NCI-H2029 treated with DMSO at 0.1 percent for 48 hours (cell line): ENCODE measurements at places on chromosomes 5 and 9.

DNA sequence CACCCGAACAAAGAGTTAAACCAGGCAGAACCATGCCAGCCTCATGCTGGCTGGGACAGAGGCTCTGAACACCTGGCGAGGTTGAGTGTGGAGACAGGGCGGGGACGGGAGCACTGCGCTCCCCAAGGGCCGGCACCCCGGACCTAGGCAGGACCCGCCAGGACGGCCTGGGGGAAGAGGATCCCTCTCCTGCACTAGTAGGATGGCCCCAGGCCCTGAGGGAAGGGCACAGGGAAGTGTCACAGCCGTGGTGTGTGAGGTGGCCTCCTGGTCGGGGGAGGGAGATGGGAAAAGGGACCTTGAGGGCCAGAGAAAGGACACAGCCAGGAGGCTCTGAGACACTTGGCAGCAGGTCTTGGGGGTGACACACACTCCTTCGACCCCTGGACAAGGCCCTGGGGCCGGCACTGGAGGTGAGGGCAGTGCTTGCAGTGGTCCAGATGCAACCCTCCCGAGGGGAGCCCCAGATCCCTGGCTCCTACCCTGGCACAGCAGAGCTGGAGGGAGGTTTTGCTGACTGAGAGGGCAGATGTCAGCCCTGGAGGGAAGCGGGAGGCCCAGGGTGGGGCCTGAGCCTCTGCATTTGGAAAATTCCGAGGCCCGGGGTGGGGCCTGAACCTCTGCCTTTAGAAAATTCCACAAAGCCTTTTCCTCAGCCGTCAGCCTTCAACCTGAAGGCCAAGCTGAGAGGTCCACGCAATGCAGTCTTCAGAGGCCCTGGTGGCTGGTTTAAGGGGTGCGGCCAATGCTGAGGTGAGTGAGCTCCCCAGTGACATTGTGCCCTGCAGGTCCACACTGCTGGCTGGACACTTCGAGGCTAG, 24.8 kb upstream of the TERT start:
- no peak for DNase-seq

- no peak for DNase-seq
These were observed 7.7 kb downstream of the CDKN2AIPNL start for GRCh38 chr5:134403951-134404350.

- DNase-seq = peak; percentile 50
These were observed 7.2 kb downstream of the HMGCS1 start for GRCh38 chr5:43305948-43306565.

DNA sequence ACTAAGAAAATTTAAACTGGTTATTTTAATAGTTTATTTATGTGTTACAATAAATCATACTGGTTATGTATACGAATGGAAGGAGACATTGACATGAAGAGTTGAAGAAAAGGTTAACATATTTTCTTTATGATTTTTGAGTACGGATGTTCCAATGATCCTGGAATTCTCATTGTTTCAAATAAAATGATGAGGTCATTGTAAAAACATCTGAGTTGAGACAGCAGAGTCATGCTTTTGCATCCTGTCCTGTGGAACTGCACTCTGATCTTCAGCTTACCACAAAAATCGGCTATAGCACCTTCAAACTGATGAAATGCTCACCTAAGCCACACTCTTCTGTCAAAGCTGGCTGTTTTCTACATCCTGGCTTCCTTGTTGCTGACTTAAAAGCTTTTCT, 67.8 kb downstream of the PTCD2 start:
- no peak for DNase-seq

DNA sequence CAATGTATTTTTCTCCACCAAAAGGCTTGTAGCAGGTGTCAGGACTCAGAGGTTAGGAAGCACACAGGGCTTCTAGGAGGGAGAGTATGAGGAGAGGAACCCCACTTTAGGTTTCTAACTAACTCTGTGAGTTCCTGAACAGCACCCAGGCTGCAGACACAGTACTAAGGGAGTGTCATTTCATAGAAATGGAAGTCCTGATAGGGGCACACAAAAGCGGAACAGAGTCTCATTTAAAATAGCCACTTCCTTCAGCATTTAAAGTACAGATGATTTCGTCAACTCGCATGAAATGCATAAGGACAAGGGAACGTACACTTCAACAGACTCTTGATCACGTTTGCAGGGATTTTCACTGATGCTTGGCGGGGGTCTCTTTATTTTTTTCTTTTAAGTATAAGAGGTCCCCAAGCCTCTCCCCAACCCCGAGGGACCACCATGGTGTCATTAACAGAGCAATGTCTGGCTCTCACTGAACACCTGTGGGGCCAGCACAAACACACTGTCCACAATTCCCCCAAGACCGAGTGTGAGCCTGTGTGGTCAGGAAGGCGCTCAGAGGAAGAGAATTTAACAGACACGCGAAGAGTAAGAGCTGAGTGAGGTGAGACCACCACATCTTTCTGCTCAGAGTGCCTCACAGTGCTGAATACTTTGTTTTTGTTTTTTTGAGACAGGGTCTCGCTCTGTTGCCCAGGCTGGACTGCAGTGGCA, 82.3 kb downstream of the SECISBP2 start:
- no peak for DNase-seq

DNA sequence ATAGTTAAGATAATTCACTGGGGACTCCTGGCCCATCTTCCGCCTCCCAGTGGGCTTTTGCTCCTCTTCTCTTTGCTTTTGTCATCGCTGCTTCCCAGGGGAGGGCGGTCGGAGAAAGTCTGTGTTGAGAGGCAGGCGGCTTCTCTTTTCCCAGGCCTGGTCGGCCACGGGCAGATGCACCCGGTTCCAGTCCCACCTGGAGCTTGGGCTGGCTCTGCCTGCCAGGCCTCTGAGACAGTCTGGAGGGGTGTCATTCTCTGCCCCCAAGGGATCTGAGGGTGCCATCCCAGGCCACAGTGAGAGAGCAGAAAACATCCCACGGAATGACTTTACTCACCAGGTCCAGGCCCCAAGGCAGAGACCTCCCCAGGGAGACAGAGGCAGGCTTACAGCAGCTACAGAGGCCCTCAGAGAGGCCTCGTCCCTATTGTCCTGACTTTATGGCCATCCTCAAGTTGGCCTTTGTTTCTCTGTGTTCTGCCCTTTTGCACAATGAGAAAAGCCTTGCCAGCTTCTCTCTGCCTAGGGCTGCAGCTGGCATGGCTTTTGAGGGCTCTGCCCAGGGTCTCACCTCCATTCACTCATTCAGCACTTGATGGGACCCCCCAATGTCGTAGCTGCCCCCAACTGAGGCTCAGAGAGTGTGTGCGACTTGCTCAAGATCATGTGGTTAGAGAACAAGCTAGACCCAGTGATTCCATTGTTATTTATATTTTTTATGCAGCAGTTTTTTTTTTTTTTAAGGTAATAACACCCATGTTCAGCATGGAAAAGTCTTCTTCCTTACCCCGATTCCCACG, 44.2 kb upstream of the BOD1 start:
- DNase-seq = no peak

- DNase-seq = no peak
These were observed 29.8 kb downstream of the TCF7 start for GRCh38 chr5:134143944-134144941.
